ENCODE measurements at places on chromosomes 6 and 20.

GRCh38 chr6:133958791-133959190 lies 5.8 kb downstream of the TBPL1 start:
- no peak for DNase-seq

GRCh38 chr6:116616737-116617053 lies 416 bp downstream of the RSPH4A start:
- DNase-seq, result no peak

DNA sequence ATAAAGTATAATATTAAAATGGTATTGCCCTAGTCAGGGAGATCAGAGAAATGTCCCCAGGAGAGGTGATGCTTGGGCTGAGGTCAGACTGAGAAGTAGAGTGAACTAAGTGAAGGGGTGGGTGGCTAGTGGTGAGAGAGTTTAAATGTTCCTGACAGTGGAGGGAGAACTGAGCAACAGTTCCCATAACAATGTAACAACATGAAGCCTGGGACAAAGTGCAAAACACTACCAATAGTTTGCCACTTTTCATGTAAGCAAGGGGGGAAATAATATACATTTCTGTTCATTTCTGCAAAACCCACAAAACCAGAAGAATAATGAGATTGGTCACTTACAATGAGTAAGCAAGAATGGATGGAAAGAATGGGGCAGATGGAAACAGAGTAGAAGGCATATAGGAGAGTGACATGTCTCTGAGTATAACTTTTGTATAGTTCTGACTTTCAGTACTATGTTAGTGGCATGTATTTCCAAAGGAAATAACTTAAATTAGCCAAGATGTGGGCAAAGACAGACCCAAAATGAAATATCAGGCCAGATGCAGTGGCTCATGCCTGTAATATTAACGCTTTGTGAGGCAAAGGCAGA lies 13.3 kb upstream of the FAXC start:
- no peak for DNase-seq

GRCh38 chr20:22568872-22569344 lies 15.5 kb downstream of the FOXA2 start:
- no peak for DNase-seq

GRCh38 chr6:68778356-68779020 lies 143.4 kb downstream of the ADGRB3 start:
- peak; percentile 16 for DNase-seq

DNA sequence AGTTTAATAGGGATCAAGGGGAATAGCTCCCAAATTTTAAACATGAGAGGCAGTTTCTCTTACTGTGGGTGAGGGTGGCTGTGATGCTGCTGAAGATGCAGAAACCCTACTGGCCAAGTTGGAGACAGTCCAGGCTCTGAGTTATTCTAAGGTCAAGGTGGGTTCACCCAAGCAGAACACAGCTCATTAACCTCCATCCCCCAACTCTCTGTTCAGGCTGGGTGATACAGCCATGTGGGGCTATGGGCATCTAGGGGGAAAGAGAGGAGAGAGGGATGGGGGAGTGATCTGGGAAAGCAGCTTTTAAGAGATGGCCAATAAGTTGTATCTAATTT lies 18.9 kb upstream of the TRAM2 start:
- no peak for DNase-seq

GRCh38 chr6:5674141-5674540 lies 332.6 kb downstream of the NRN1 start:
- no peak for DNase-seq

- no peak for DNase-seq
Measured at GRCh38 chr20:38046572-38046971, 13.0 kb downstream of the RPRD1B start.

GRCh38 chr6:1485678-1486077 lies 96.3 kb downstream of the FOXF2 start:
- DNase-seq, result no peak

- DNase-seq, result no peak
Measured at GRCh38 chr20:51586005-51586440, 43.5 kb upstream of the NFATC2 start.

- DNase-seq, result no peak
Measured at GRCh38 chr6:116876635-116877611, at the start of gene RFX6. TSS of gene RFX6 (plus strand) at chr6:116877242. CDS start at chr6:116877276, 34 bp downstream.

DNA sequence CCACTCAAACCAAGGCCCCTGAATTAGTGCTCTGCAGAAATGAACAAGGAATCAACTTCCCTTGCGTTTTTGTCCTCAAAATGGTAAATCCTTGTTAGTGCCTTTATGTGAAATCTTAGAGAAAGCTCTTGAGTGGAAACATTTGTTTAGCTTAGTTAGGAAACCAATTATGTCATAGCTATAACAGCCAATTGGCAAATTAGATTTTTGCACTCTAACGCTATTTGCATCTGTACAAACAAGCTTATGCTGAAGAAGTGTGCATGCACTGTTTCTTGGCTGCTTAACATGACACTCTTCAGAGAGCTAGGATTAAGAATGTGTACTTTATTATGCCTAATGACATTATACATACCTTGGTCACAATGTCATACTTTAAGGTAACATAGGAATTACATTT lies 622.6 kb upstream of the SLC35B3 start:
- DNase-seq, result no peak

DNA sequence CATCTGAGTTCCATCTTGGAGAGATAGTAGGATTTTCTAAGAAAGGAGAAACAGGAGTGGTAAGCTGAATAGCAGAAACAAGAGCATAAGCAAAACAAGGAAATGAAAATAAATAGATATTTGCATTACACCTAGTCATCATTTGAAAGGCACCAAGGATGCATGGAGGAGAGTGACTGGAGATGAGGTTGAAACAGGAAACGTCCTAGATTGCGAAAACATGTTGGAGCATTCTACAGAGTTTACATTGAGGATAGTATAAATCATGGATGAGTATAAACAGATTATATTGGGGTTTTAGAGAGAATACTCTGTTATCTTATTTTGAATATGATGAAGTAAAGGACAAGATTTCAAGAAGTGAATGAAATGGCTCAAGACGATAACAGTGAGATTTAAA lies 507.3 kb downstream of the EYS start:
- no peak for DNase-seq

DNA sequence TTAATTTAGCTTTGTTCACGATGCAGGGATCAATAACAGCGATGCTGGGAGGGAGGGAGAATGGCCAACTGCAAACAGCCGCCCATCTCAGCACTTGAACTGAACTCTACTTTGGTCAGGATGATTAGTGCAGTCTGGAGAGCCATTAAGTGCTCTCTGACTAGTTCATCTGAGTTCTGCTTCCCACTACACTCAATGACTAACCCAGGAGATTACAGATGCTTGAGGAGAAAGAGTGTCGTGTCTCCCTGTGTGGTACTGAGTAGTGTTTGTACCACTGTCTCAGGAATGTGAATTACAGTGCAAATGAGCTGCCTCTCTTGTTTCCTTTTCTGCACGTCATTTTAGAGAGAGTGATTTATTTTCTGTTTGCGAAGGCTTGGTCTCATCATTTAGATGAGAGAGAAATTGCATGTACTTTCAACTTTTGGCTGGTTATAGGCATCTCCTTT lies 23.5 kb downstream of the CARMIL1 start:
- peak; percentile 75 for DNase-seq

- no peak for DNase-seq
Measured at GRCh38 chr6:25279748-25280343, 672 bp downstream of the CARMIL1 start.

- DNase-seq, result no peak
Measured at GRCh38 chr6:124490122-124490521, 472.1 kb upstream of the RNF217 start.

GRCh38 chr20:17664025-17664633 lies 17.9 kb downstream of the RRBP1 start:
- DNase-seq, result no peak

- DNase-seq, result no peak
Measured at GRCh38 chr6:102742754-102743356, 1349.3 kb downstream of the GRIK2 start.

DNA sequence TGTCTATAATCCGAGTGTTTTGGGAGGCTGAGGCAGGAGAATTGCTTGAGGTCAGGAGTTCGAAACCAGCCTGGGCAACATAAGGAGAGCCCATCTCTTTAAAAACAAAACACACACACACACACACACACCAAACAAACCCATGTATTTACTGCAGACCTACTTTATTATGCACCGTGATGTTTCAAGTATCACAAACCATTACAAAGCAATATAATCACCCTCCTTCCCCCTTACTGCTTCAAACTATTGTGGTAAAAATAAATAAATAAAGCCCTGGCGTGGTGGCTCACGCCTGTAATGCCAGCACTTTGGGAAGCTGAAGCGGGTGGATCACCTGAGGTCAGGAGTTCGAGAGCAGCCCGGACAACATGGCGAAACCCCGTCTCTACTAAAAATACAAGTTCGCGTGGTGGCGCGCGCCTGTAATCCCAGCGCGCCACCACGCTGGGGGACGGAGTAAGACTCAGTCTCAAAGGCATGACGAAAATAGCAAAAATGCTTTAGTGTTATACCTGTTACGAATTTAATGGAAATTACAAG lies 1.5 kb downstream of the TBCC start:
- no peak for DNase-seq

DNA sequence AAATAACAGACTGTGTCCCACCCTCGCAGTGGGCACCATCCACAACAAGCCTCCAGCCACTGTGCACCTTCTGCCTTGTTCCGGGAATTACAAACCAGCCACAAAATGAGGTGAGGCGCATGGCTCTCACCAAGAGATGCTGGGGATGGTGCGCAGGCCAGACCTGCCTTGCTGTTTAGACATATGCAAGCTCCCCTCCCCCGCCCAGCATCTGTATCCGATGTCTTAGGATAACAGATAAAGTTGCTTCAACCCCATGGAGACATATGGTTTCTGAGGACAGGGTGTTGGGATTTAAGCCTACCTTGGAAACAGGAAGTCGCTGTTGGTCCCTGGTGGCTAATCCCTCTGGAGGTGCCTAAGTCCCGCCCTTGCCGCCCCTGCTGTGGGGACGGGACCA lies 50.4 kb upstream of the MPC1 start:
- no peak for DNase-seq

GRCh38 chr6:35047265-35048011 lies 93.7 kb downstream of the TCP11 start:
- DNase-seq, result no peak

DNA sequence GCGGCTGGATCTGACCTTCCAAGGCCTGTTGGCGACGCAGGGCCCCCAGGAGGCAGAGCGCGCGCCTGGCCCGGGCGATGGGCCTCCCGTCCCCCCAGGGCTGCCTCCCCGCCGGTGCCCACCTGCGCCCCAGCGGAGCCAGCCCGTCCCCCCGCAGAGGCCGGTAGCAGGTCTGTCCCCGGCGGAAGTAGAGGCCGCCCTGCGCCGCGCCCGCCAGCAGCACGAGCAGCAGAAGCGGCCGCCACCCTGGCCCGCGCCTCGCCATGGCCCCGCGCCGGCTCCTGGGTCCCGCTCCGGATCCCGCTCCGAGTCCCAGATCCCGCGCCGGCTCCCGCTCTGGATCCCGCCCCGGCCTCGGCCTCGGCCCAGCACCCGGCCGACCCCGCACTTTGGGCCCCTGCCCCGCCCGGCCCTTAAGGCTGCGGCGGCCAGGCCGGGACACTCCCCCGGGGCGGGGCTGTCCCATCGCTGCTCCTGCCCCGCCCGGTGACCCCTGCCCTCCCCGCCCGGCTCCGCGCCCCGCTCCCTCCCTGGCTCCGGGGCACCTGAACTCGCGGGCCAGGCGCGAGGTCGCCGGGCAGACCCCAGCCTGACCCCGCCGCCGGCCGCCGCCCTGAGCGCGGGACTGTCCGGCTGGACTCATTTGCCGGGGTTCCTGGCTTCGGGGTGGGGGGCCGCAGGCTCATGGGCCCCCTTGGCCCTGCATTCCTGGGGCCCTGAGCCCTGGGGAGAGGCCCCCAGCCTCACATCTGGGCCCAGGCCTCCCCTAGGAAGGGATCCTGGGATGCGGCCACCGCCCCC lies at the start of gene CTSZ:
Gene CTSZ, minus strand, starts transcription at position 391 of the 801 bp plus-strand sequence. Its CDS starts 126 bp downstream, at position 265.
- no peak for DNase-seq

GRCh38 chr6:111666847-111667246 lies 61.2 kb upstream of the TRAF3IP2 start:
- DNase-seq, result no peak

GRCh38 chr20:46713957-46714834 lies 4.7 kb downstream of the SLC2A10 start:
- DNase-seq, result no peak

- DNase-seq, result no peak
Measured at GRCh38 chr20:38812709-38813573, 7.4 kb downstream of the PPP1R16B start.

- DNase-seq, result no peak
Measured at GRCh38 chr6:747921-748320, 55.0 kb upstream of the EXOC2 start.

- DNase-seq, result no peak
Measured at GRCh38 chr6:163626073-163626867, 211.8 kb downstream of the QKI start.

DNA sequence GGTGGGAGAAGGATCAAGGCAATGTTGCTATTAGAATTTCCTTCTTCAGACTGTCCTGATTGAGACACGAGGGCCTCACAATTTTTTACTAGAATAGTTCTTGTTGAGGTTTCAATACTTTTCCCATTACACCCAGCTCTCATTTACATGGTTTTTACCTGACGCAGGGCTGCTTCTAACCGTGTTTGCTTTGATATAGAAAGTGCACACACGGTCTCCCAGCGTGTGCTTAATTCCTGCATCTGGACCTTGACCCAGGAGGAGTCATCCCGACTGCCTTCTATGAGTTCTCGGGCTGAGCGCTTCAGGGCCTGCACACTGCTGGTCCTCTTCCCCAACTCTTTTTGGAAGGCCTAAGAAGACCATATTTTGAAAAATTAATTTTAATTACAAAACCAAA lies 160.2 kb downstream of the DST start:
- DNase-seq, result no peak

DNA sequence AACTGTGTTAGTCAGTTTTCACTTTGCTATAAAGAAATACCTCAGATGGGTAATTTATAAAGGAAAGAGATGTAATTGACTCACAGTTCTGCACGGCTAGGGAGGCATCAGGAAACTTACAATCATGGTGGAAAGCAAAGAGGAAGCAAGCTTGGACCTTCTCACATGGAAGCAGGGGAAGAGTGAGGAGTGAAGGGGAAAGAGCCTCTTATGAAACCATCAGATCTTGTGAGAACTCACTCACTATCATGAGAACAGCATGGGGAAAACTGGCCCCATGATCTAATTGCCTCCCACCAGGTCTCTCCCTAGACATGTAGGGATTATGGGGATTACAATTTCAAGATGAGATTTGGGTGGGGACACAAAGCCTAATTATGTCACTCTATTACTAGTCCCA lies 41.3 kb upstream of the PLAGL1 start:
- DNase-seq, result no peak

- DNase-seq, result no peak
Measured at GRCh38 chr6:11333132-11333849, 100.8 kb upstream of the NEDD9 start.

GRCh38 chr6:135955099-135955498 lies 103.6 kb downstream of the PDE7B start:
- no peak for DNase-seq

GRCh38 chr6:121748376-121748775 lies 312.9 kb downstream of the GJA1 start:
- DNase-seq, result no peak

GRCh38 chr6:72040111-72040510 lies 153.8 kb downstream of the RIMS1 start:
- no peak for DNase-seq
